ENCODE measurements at places on chromosomes 5 and 9.

GRCh38 chr5:160496784-160497183 lies 75.1 kb downstream of the PTTG1 start:
- DNase-seq: no peak

DNA sequence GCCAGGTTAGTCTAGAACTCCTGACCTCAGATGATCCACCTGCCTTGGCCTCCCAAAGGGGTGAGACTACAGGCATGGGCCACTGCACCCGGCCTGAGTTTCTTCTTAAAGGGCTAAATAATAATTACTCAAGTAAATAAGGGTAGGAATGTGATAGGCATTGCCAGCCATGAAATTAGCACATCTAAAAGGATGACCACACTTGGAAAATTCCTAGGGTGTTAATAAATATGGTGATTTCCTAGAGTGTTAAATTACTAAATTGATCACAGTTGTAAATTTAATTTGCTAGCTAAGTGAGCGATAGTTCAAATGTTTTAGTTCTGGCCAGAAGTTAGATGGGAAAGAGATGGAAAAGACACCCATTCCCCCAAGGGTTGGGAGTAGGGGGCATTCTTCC lies 53.4 kb downstream of the UBAP1 start:
- no peak for DNase-seq

DNA sequence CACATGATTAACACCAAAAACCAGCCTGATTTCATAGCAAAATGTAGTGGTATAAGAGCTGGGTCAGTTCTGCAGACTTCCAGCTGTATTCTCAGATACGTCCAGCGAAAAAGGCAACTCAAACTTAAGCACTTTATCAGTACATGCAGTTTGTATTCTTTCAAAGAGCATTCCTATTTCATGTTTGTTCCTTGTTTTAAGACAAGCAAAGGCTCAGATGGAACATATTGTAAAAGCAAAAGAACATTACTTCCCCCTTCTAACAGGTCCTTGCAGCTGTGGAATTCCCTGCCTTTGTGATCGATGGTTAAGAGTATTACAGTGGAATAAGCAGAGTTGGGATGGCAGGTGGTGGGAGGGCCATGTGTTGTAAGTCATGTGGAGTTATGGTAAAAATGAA lies 86.3 kb upstream of the GRHPR start:
- DNase-seq: no peak

- no peak for DNase-seq
These were observed 133.8 kb downstream of the BARX1 start for GRCh38 chr9:93821307-93821703.

- no peak for DNase-seq
These were observed 22.5 kb upstream of the SHB start for GRCh38 chr9:38091310-38092199.

- no peak for DNase-seq
These were observed 493.9 kb downstream of the NTRK2 start for GRCh38 chr9:85163415-85163814.

GRCh38 chr9:107638521-107639310 lies 149.1 kb upstream of the KLF4 start:
- no peak for DNase-seq

DNA sequence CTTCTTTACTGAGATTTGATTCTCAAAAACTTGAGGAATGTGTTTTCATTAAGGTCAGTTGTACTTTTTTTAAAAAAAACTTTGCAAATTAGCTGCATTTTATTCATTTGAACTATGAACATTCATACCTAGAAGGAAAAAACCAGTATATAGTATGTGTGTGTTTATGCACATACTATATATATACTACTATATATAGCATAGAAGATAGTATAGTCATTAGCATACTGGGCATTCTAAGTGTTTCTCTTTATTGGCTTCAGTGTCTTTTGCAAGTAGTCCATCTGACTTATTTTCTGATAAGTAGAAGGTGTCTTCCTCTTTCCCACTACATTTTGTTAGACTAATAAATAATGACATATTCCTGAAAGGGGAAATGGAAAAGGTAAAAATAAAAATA lies 33.0 kb downstream of the ELOVL7 start:
- DNase-seq: no peak

DNA sequence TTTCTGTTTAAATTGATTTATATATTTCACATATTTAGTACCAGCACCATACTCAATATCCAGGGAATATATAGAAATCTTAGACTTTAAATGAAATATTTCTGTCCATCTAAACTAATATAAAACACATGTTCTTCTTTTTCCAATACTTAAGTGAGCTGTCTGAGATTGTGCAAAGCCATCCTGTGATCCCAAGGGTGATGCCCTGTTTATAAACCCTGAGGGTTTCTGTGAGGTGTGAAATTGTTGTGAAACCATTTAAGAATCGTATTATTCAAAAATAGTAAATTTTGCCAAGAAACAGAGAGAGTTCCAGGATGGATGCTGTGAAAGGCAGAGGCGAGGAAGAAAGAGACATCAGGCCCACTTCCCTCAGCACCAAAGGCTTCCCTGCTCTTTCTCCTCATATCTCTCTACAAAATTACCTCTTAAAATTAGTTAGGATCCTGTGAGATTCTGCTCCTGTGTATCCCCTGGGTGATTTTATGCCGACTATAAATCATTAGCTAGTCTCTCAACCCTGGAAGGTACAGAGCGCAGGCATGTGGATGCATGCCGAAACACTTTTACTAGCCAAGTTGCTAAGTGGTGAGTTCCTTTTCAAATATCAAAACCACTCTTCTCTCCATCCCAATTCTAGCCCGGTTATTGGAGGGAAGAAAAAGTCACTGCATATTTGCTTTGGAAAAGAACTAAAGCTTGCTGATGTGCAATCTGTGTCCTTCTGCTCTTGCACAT lies 183.0 kb downstream of the GLIS3 start:
- DNase-seq: no peak

DNA sequence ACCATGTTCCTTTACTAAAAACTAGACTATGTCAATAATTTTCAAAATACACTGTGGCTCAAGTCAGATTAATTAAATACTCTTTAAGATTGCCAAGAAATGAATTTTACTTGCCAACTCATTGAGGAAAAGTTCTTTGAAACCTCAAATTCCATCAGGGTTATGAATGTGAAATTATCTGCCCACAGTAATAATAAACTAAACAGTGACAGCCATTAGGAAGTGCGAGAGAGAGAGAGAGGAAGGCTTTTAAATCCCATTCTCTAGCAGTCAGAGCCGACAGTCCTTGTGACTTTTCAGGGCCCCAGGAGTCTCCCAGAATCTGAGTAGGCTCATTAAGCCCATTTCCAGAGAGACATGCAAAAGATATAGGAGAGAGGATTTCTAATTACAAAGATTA lies 236.1 kb downstream of the MARCHF11 start:
- DNase-seq: no peak

GRCh38 chr9:106922026-106922425 lies 59.1 kb downstream of the ZNF462 start:
- DNase-seq: no peak

GRCh38 chr5:176171171-176171760 lies 67.0 kb upstream of the SIMC1 start:
- DNase-seq: no peak

DNA sequence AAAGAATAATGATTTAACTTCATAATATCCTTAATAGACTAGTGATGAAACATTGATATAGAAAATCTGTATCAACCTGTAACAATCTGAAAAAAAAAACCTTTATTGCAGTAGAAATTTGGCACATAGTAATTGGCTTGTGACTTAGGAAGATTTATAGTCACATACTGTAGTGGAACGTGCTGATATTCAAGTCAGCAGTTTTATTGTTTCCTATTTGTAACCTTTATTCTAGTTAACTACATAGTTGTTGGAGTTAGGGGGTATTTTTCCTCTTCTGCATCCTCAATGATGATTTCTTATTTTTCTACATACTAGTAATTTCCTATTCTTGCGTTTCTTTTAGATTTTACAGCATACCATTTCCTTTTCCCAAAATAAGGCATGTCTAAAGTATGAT lies 14.5 kb upstream of the LRRC70 start:
- no peak for DNase-seq

- DNase-seq: no peak
These were observed 440.4 kb downstream of the DMRT2 start for GRCh38 chr9:1490341-1491232.

- no peak for DNase-seq
These were observed 4.2 kb upstream of the UNC5A start for GRCh38 chr5:176806137-176806536.

DNA sequence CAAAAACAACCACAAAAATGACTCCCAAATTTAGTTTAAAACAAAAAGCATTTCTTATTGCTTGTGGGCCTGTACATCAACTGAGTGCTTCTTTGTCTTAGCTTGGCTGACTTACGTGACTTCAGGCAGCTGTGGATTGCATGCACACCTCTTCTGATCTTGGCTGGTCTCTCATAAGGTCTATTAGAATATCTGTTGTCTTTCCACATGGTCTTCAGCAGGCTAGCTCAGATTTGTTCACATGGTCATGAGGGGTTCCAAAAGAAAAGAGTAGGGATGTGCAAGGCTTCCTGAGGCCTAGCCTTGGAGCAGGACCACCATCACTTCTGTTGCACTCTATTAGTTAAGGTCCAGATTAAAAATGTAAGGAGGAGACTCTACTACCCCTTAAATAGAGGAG lies 120.1 kb downstream of the LRRC70 start:
- no peak for DNase-seq

- DNase-seq: no peak
These were observed 291.4 kb upstream of the ISL1 start for GRCh38 chr5:51091816-51092215.

DNA sequence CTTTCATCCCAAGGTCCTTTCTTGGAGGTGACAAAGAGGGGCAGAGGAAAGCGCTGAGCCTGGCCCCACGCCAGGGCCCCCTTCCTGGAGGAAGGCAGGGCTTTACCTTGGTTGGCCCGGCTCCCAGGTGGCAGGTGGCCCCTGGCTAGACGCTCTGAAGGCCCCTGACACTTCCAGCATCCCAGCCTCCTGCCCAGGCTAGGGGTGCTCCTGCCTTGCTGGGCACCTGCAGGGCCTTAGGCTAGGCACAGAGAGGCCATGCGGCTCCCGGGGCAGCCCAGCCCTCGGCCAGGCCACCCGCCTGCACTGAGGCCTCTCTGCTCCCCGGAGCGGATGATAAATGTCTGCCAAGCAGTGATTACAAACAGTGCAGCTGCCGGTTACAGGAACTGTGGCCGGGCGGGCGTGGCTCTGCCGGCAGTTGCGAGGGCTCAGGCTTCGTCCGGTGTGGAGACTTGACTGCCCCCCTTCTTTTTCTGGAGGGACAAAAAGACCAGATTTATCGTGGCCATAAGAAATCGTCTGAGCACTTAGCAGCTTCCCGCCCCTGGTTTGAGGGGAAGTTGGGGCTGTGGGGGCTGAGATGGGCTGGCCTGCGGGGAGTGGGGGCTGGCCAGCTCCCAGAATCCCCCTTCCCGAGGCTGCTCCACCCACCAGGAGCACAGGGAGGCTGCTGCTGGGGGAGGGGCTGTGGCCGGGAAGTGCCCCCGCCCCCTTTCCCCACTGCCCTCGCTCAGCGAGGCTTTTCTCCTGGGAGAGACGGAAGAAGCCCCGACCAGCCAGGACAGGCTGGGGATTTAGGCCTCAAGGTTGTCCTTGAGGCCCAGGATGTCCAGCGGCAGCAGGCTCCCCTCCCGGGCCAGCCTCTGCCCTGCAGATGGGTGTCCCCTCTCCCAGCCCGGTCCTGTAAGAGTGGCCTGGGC lies 31.6 kb upstream of the UBAC1 start:
- no peak for DNase-seq

DNA sequence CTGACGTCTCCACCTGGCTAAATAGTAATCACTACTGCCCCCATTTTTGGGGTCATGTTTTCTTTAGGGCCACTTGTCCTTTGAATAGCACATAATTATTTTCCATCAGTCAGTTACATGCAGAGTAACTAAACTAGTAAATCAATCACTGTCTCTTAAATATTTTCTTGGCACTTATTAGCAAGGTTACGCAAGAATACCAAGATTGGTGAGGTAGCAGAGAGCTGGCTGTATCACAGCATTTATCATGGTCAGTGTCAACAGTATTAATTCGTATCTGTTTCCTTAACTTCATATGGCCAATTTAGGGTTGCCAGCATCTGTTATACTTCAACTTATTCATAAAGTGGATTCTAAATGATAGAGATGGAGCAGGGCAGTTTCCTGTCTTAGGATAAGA lies 346.8 kb upstream of the FAM174A start:
- DNase-seq: no peak

- no peak for DNase-seq
These were observed 22.8 kb upstream of the TNFAIP8 start for GRCh38 chr5:119332978-119333401.

- DNase-seq: no peak
These were observed 242.9 kb upstream of the TRPM3 start for GRCh38 chr9:71364186-71364955.

DNA sequence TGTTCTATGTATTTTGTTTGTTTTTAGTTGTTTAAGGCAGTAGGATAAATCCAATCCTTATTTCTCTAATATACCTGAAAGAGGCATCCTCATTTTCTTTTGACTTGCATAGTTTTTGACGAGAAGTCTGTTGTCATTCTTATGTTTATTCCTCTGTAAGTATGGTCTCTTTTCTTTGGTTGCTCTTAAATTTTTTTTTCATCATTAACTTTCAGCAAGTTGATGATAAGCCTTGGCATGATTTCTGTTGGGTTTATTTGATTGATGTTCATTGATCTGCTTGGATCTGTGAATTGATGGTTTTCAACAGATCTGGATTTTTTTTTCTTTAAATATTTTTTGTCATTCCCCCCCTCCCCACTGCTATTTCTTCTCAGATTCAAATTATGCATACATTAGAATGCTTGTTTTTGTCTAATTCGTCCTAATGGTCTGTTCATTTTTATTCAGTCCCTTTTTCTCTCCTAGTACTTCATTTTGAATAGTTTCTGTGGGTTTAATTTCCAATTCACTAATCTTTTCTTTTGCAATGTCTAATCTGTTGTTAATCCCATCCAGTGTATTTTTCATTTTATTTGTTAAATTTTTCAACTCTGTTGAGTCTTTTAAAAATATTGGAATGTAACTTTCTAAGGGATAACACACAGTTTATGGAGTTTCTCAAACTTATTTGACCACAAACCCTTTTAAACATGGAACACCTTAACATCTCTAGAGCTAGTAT lies 495.9 kb downstream of the CSNK1G3 start:
- DNase-seq: no peak

DNA sequence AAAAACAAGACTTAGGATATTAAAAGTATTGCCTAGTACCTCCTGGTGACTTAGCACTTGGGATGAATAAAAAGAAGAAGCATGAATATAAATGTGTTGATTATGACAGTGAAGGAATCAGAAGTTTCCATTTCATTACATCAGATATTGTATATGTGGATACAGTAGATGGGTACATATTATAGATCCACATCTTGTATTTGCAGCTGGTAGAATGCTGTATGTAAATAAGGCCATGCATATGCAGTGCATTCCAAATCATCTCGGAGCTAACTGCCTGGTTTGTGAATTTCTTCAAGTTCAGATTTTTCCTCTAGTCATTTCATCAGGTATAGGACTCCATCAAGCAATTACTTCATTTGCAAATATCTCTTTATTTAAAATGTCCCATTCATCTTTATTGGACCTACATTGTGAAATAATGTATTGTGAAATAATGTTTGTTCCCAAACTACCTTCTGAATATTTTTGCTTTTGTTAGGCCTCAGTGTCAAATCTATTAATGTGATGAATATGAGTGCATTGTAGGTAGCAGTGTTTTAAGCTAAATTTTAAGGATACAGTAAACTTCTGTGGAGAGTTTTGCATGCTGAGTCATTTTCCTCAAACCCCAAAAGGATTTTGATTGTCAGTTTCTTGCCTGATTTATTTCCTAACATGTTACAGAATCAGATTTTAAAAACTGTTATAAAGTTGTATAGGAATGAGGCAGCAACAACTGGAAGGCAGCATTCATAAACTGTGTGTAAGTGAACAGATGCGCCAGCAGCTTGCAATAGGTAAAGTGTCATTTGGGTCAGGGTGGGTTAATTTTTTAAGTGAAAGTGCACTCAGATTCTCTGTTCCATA lies 370.8 kb upstream of the RIOK2 start:
- DNase-seq: no peak

Measured in T-helper 22 cell (primary cell).